ENCODE measurements at places on chromosomes 13 and 19.

- DNase-seq: no peak
Observed at GRCh38 chr19:7004313-7004931, 16.8 kb downstream of the MBD3L2B start.

DNA sequence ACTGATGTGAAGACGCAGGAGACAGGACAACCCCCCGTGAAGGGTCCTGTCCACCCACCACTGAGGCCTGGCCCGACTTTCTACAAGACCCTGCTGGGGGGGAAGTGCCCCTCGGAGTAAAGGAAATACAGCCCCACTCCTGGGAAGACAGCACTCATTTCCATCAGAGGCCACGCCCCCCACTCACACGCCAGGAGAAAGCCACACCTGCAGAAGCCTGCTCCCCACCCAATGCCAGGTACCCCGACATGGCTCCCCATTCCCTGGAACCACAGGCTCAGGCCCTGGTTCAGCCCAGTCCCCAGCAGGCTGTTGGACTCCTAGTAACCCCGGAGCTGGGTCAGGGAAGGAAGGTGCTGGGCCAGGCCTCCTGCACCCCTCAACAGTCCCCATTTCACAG, 10.9 kb upstream of the ATP8B3 start:
- no peak for DNase-seq

DNA sequence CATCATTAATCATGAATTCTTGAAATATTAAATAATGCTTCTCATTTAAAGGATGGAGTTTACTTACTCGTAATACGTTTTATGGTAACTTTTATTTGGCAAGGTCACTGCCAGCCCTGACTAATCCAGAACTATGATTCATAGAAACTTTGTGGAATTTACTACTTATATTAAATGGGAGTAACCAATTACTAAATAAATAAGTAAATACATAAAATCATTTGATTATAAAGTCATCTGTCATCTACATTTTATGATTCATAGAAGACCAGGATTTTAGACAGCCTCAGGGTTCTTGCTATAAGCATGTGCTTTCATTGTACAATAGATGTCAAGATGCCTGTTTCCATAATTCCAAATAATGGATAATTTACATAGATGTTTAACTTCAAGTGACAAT, 611.1 kb downstream of the TBC1D4 start:
- DNase-seq: no peak

DNA sequence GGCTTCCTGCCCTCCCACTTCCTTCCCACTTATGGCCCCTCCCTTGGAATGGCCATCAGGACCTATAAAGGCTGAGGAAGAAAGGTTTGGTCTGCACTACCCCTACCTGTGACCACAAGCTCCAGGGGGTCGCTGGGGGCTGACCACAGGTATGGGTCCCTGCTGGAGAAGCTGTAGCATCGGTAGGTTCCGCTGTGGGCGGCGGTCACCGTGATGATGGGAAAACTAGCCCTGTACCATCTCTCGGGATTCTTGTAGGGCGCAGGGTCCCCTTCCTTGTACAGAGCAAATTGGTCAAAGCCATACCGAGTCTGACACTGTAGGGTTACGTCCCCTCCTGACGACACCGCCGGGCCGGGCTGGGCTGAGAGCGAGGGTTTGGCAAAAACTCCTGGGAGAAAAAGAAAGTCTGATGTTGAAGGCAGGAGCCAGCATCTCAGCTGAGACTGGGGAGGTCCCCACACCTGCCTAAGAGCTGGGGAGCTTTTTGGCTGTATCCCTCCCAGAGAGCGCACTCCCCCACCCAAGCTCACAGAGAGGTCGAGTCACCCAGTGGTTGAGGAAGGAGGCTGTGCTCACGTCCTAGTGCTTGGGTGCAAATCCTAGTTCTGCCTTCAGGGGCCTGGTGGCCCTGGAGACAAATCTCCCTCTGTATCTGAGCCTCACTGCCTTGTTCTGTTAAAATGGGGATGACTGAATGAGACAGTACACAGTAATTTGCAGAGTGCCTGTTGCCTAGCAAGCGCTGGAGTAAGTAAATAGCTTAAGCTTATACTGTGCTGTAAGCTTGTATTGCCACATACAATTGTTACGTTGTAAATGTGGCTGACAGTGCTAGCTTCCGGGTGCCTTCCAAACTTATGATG, 10.4 kb downstream of the GP6 start:
- no peak for DNase-seq

GRCh38 chr13:55410398-55411330, 1730.1 kb upstream of the PRR20A start:
- DNase-seq: no peak

DNA sequence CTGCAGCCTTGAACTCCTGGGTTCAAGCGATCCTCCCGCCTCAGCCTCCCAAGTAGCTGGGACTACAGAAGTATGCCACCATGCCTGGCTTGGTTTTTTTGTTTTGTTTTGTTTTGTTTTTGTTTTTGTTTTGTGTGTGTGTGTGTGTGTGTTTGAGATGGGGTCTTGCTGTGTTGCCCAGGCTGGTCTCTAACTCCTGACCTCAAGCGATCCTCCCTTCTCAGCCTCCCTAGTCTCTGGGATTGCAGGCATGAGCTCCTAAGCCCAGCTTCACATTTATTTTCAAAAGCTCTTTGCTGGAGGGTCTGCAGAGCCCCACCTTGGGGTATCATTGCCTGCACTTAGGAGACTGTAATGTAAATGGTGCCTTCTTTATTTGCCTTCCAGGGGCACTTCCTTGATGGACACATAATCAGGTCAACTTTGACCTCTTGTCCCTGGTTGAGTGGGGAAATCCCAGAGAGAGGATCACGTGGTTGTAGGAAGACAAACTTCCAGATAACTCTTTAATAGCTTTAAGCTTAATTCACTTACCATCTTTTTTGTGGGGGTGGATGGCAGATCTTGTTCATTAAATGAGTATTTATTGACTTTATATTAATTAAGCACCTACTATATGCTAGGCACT, 72.9 kb upstream of the NPAS1 start:
- no peak for DNase-seq

DNA sequence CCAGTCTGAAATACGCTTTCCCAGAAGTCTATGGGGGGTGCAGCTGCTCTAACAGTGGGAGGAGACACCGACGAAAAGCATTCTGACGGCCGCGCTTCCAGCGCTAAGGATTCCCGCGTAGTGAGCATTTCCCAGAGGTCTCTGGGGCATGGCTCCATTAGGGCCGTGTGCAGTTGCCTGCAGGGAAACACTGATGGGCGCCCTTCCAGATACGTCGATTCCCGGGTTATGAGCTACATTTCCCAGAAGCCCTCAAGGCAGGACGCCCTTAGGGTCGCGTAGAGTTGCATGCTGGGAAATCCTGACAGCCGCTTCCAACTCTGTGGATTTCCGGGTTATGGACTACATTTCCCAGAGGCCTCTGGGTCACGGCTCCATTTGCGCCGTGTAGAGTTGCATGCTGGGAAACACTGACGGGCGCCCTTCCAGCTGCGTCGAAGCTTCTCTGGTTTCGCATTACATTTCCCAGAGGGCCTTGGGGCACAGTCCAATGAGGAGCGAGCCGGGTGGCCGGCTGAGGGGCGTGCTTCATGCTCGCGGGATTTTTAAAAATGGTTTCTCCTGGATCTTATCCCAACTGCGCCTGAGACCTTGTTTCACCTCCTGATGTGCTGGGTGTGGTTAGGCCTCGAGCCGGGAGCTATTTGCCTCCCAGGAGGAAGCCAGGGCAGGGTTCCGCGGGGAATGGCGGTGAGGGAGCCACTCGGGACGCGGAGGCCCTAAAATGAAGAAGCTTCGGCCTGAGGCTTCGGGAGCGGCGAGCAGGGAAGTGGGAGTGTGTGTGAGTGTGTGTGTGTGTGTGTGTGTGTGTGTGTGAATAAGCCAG, 17.2 kb upstream of the ZNF331 start:
- peak; percentile 81 for DNase-seq

DNA sequence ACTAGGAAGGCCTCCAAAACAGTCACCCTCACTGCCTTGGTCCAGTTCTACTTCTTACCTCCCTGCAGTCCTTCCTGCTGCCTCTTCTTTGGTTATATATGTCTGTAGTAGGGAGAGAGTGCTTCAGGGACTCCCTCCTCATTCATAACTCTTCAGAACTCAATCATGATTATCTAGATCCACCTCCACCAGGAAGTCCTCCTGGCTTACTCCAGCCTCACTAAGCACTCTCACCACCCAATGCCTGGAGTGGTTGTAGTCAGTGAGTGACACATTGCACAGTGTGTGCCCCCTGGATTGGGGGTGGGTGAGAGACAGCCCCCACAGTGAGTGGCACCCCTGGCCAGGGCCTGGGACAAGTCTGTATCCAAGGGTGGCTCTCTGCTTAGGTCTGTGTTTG, 10.0 kb upstream of the FOSB start:
- DNase-seq: no peak

- no peak for DNase-seq
Observed at GRCh38 chr13:36046672-36047071, 84.5 kb downstream of the DCLK1 start.

- DNase-seq: no peak
Observed at GRCh38 chr13:94994506-94994905, 282.2 kb upstream of the SOX21 start.

DNA sequence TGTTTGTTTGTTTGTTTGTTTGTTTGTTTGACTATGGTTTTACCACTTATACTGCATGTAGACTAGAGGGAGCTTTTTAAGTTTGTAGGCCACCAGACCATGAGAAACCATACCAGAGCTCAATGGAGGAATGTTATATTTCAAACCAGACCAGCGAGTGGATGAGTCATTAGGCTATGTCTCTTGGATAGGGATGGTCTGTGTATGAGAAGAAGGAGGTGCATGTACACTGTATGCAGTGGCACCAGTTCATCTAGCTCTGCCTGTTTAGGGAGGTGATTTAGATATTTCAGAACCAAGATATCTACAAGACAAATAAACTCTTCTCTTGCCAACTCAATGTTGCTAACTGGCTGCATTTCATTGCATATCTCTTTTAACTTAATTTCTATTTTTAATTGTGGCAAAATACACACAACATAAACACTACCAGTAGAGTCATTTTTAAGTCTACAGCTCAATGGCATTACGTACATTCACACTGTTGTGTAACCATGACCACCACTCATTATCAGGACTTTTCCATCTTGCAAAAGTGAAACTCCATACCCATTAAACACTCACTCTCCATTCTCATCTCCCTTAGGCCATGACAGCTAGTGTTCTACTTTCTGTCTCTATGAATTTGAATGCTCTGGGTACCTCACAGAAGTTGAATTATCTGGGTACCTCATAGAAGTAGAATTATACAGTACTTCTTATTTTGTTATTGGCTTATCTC, 29.2 kb downstream of the SYDE1 start:
- DNase-seq: no peak

DNA sequence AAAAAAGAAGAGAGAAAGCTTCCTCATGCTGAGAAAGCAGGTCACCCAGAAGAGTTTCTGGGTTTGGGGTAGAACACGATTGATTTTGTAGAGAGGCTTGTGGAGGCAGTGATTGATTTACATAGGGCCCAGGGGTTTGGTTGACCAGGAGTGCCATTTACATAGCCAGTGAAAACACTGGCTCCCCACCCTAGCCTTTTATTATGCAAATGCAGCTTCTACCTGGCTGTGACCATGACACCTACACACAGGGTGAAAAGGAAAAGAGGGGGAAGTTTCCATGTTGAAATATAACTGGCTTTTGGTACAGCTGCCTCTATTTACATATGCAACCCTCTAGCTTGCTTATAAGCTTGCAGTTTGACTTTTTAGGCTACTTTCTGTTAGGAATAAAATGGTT, 62.0 kb downstream of the ZNF100 start:
- no peak for DNase-seq

All from activated T-helper 1 cell treated with anti-CD3 and anti-CD28 coated beads, Interleukin-12 subunit alpha, Interleukin-12 subunit beta, Interleukin-2, Interleukin-4 antibody, amounts not matched to agents 30 ng/mL and 10 ng/mL and 1 ng/mL, durations not matched to agents 14 hours and 24 hours and 36 hours (primary cell).